ENCODE measurements at places on chromosomes 5 and 9.

DNA sequence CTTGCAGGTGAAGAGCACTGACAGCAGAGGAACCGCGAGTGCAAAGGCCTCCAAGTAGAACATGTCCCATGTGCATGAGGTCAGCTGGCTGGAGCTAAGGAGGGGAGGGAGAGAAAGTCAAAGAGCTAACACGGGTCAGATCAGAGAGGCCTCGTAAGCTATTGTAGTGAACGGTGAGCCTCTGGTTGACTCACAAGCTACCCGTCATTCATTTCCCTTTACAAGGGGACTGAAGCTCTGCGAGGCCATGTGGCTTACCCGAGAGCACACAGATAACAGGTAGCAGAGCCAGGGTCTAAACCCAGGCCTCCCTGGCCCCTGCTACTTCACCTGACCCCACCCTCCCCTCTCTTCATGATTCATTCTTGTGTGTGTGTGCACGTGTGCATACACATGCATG lies 152.7 kb upstream of the ADRA1B start:
- no peak for DNase-seq

DNA sequence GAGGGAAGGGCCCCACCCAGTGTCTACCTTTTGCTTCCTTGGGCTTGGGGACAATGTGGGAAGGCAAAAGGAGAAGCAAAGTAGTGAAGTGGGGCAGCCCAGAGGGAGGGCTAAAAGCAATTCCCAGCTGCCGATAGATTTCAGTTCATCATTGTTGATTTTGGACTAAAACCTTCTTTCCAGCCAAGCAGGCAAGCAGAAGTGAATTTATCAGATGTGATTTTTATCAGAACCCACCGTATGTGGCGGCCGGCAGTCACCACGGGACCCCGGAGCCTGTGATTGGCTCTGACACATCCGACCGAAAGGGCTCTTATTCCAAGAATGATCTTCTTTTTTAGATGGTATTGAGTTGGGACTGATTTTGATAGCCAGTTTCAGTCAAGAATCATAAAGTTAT lies 559.9 kb downstream of the PSAT1 start:
- no peak for DNase-seq

GRCh38 chr9:91425271-91425670 lies 1.6 kb upstream of the NFIL3 start:
- no peak for DNase-seq

GRCh38 chr9:13437866-13438265 lies 158.4 kb upstream of the MPDZ start:
- DNase-seq = no peak

DNA sequence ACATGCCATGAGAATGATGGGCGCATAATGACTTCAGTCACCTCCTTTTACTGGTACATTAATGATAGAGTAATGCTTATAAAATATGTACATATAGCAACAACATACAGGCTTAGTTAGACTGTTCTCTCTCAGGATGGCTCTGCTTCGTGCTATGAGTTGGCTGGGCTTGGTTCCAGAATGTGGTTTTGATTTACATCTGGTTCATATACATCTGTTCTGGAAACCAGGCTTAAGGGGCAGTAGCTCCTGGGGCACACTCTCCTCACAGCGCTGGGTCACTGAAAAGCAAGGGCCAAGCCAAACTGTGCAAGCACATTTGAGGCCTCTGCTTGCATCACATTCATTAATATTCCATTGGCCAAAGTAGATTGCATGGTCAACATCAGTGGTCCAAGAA lies 44.9 kb downstream of the PCSK1 start:
- peak; percentile 26 for DNase-seq

- DNase-seq = no peak
Observed at GRCh38 chr5:159759791-159760290, 156.4 kb upstream of the ADRA1B start.

GRCh38 chr5:134022333-134022732 lies 17.6 kb upstream of the VDAC1 start:
- DNase-seq = no peak

- no peak for DNase-seq
Observed at GRCh38 chr5:137957948-137958347, 68.7 kb downstream of the PKD2L2 start.

DNA sequence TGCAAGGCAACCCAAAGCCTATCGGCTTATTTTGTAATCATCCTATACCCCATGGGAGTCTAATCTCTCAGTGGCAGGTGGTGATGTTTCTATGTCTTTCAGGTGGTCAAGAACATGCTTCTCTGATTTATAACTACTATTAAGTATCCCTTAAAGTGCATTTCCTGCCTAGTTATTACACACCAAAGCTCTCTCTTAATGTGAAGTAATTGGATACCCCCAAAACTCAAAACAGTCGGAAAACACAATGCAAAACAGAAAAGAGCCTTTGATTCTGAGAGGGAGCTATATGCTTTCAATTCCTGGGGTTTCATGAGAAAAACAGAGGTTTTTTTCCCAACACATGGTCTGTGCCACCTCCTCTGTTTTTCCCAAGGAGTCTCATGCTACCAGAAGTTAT lies 416.4 kb downstream of the CSNK1G3 start:
- DNase-seq = no peak
